CD4-positive, alpha-beta T cell treated with Interferon alpha-2 for 1 hour (primary cell): ENCODE measurements at places on chromosomes 13 and 19.

GRCh38 chr19:13229246-13229645 lies 79.0 kb downstream of the IER2 start:
- no peak for DNase-seq

- DNase-seq: no peak
These were observed at the start of gene FPR1 for GRCh38 chr19:51751655-51752054. Gene FPR1 (minus strand): TSS chr19:51751878. CDS start chr19:51746994, 4,884 bp downstream.

DNA sequence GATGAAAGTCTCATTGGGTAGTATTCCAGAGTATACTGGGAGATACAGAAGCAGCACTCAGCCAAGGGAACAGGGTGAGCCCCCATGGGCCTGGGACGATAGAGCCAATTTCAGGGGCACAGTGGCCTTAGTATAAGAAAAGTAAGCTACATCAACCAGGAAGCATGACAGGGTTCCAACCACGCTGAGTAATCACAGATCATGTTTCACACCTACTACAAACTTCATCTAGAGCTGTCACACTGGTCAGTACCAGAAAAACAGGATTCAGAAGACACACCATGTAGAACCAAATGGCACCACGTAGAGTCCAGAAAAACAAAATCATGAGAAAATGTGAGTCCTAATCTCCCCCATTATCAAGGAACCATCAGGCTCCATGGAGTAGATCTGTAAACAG lies 1292.4 kb upstream of the MIR17HG start:
- no peak for DNase-seq

GRCh38 chr13:113917096-113917495 lies 53.2 kb upstream of the GAS6 start:
- no peak for DNase-seq

GRCh38 chr19:55086730-55087541 lies 11.3 kb downstream of the EPS8L1 start:
- DNase-seq: peak; percentile 59

GRCh38 chr19:29295285-29295684 lies 82.3 kb upstream of the UQCRFS1 start:
- DNase-seq: no peak

DNA sequence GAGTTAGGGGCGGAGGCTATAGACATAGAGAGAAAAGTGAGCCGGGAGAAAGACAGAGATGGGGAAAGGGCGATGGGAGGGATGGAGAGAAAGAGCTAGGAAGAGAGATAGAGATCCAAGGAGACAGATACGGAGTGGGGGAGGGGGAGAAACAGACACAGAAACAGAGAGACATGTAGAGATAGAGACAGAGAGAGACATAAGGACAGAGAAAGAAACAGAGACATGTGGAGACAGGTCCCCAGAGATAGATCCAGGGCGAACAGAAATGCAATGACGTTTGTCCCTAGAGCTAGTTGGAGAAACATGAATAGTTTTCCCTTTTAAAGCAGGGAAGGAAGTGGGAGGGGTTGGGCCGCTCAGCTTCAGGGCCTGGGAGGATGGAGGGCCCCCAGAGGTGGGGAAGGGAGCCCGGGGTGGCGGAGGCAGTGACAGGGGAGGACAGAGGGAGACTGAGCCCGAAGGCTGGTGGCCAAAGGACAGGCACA lies 4.6 kb downstream of the PPP1R14A start:
- DNase-seq: no peak

DNA sequence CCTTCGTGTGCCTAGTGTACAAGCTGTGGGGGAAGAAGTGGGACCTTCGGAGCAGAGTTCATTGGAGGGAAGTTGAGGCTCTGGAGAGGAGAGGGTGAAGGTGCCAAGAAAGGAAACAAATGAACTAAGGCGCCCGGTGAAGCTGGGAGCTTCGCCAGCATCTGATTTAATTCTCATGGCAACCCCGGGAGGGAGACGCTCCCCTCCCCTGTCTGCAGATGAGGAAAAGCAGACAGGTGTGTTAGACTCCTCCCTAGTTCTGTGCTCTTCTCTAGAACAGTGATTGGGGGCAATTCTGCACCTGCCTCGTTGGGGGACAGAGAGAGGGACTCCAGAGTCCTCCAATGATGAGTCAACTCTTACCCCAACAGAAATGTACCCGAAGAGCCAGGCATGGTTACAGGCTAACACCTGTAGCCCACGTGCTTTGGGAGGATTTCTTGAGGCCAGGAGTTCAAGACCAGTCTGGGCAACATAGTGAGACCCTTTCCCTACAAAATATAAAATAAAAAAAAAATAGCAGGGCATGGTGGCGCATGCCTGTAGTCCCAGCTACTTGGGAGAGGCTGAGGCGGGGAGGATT lies 4.2 kb downstream of the SSC5D start:
- DNase-seq: no peak

DNA sequence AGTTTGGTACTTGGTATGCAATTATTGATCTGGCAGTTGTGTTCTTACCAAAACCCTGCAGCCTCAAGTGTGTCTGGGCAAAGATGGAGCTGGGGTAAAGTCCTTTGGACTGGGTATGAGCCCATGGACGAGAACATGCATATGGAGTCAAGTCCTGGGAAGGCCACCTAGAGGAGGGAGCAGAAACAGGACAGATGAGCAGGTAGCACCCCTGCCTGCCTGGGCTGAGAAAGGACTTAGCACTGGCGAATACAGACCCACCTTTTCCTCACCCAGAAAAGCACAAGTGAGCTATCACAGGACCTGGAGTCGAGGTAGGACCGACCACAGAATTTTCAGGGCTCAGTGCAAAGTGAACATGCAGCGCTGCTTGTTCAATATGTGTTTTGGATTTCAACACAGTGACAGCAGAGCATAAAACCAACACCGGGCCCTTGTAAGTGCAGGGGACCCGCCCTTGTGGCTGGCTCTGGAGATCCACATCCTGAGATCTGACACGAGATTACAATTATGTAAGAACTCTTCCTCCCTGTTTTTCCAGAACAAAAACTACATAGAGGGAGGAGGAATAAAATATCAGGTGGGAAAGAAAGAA lies 25.9 kb downstream of the IGFL2 start:
- no peak for DNase-seq

GRCh38 chr13:31134039-31134711 lies 27.5 kb downstream of the HSPH1 start:
- no peak for DNase-seq

DNA sequence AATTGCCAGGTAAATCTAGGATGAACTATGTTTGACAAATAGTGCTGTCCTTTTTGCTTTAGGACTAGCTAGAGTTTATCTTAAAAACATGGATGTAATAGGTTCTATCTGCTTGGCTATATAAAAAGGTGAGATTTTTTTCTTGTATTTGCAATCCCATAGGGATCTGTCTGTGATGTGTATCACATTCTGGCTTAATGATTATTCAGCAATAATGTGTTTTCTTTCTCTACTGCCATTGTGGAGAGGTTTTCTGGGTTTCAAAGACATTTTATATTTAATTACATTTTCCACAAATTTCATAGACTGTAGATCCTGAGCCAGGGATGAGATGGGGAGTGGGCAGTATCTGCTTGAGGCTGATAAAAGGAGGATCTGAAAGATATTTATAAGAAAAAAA lies 277.8 kb upstream of the SLITRK5 start:
- DNase-seq: no peak

DNA sequence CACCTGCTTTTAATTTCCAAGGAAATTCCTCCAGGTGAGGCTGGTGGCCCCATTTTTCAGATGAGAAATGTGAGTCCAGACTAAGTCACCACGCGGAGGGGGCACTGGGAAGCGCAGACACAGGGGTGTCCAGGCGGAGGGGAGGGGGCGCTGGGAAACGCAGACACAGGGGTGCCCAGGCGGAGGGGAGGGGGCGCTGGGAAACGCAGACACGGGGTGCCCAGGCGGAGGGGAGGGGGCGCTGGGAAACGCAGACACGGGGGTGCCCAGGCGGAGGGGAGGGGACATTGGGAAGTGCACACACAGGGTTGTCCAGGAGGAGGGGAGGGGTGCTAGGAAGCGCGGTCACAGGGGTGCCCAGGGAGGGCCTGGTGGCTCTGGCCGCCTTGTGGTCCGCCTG lies 3.5 kb downstream of the GRK1 start:
- DNase-seq: no peak

DNA sequence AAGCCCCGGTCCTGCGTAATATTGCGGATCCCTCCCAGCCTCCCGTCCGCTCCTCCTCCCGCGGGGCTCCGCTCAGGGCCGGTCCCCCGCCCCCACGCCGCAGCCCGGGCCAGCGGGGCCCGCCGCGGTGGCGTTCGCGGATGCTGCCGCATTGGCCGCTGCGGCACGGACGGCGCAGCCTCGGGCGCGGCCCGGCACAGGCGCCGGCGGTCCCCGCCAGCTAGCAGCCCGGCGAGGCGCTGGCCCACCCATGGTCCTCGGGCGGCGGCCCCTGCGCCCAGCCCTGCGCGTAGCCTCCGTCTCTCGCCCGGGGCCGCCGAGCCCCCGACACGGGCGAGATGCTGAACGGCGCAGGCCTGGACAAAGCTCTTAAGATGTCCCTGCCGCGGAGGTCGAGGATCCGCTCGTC lies at the start of gene ATP8A2:
Gene ATP8A2 (plus strand): TSS at position 100 of the 409 bp plus-strand sequence. CDS start 239 bp downstream, at position 339.
- DNase-seq: no peak

GRCh38 chr19:16051254-16052025 lies 24.9 kb upstream of the TPM4 start:
- DNase-seq: peak; percentile 80

- DNase-seq: no peak
These were observed 802 bp downstream of the DMPK start for GRCh38 chr19:45781214-45782161.

DNA sequence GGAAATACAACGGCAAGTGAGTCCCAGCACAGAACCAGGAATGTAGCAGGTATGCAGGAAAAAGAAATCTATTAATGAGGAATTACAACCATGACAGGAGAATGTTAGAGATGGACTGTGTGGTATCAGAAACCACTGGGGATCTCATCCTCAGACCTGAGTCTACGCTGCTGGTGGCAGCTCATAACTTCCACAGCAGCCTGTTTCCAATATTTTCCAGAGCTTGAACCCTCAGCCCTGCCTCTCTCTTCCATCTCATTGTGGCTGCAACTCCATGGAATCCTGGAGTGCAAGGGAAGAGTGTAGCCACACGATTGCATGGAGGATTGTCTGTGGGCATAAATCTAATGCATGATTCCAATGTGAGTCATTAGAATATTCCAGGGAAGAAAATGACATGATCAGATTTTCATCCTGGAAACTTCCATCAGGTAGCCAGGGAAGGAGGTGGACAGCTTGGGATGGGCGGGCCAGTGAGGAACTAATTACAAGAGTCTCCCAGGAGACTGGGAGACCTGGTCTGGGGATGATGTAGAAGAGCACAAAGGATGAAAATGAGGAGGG lies 14.9 kb downstream of the PLA2G4C start:
- DNase-seq: no peak

- DNase-seq: no peak
These were observed 8.7 kb downstream of the CCDC169 start for GRCh38 chr13:36288794-36289391.

GRCh38 chr13:37706041-37706440 lies 107.5 kb upstream of the POSTN start:
- DNase-seq: no peak

DNA sequence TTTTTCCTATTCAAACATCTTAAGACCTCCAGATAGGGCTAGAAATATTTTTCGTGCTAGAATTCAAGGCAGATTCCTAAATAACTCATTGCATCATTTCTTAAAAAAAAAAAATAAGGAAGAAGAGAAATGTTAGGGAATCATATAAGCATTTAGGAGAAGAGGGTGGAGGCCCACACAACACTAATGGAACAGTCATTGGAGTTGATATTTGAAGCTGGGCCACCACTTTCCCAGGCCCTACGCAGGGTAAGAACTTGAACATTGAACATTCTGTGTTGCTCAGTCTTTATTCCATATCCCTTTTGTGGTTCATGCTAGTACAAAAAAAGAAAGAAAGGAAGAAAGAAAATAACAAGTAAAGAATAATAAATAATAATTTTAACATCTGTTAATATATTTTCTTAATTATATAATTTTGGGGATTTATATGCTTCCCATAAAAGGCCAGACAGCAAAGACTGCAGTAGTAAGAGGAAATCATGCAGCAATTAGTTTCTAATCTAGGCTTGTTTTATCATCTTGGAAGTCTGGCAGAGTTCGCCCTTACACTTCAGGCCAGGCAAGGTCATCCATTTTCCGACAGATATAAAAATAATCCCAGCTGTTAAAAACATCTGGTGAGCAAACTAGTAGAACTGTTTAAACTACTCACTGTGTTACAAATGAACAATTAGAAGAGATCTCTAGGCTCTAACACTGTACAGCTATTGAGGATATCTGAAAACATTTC lies 127.7 kb downstream of the FRY start:
- no peak for DNase-seq

GRCh38 chr13:22243469-22244163 lies 572.7 kb downstream of the FGF9 start:
- DNase-seq: no peak

GRCh38 chr13:30042891-30043630 lies 192.6 kb upstream of the UBL3 start:
- DNase-seq: no peak

DNA sequence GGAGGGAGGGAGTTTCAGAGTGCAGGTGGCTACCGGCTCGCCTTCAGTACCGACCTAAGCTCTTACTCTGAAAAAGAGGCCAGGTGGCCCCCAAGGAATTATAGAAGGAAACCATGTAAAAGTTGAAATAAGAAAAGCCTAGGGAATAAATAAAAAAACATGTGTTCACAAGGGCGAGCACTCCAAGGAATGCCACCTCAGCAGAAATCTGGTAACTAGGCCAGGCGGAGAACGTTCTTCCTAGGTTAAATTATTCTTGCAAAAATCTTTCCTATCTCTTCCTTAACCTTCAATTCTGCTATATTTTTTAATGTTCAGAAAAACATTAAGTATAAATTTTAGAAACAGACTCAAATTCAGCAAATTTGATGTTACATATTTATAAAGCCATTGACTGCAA lies 1260.3 kb upstream of the SLC10A2 start:
- DNase-seq: no peak

- DNase-seq: no peak
These were observed 35.8 kb upstream of the FLT1 start for GRCh38 chr13:28530729-28531076.

- DNase-seq: no peak
These were observed 17.2 kb downstream of the SMIM24 start for GRCh38 chr19:3462991-3463713.

GRCh38 chr19:40223135-40223822 lies 3.2 kb downstream of the CCNP start:
- peak; percentile 64 for DNase-seq

DNA sequence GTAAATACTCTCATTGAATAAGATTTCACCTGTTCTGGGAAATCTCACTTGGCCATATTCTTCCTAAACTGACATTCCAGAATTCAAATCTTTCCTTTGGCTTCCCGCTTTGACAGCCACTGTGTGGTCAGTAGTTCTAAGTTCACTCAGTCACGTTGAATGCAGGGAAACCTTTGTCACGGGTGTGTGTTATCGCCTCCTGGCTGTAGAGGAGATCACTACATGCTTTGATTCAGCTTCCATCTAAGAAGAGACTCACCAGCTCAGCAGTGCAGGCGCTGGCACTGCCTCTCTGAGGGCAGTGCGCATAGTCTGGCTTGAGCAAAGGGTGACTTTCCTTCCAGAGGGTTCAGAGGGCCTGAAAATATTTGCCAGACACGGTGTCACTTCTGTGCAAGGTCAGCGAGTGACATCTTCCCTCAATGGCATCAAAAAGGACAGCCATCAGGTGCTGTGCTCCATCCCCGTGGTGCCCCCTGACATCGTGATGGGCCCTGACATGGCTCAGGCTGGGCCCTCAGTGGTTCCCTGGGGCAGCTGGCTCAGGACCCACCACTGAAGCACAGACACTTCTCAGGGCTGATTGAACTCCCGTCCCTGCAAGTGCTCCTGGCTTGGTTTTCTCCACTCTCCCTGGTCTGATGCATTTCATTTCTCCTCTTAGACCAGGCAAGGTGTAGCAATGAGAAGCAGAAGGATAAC lies 635.4 kb upstream of the ARGLU1 start:
- DNase-seq: no peak

GRCh38 chr13:29323954-29324353 lies 271.5 kb downstream of the SLC7A1 start:
- no peak for DNase-seq
